ENCODE measurements at places on chromosomes 6 and 20. TPM values are rescaled to one million over a fixed set of nuclear protein-coding genes. Genes with fewer than 3 reads are reported as not detected.

Gene ANKEF1
- 3.5 TPM for total RNA-seq

Gene CYP24A1
- total RNA-seq: not detected

Gene SLC22A3
- 142 TPM for total RNA-seq

Gene NTSR1
- total RNA-seq: 1.9 TPM

Gene DACT2
- not detected for total RNA-seq
